ENCODE measurements at places on chromosomes 13 and 19. TPM values are rescaled to one million over a fixed set of nuclear protein-coding genes. Genes with fewer than 3 reads are reported as not detected.

DNA sequence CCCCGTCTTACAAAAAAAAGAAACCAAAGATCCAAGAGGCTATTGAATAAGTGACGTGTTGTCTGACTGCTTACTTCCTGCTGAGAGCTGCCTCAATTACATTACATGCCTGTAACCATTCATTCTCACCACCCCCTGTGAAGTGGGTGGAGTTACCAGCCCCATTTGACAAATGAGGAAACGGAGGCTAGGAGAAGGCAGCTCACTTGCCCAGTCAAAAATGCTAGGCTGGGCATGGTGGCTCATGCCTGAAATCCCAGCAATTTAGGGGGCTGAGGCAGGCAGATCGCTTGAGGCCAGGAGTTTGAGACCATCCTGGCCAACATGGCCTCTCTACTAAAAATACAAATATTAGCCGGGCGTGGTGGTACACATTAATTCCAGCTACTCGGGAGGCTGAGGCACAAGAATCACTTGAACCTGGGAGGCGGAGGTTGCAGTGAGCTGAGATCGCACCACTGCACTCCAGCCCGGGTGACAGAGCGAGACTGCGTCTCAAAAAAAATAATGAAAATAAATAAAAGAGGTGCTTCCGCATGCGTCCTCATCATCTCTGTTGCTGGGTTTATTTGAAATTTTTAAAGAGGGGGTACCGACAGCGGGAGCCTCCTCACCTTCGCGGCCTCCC, 499 bp downstream of the LSM7 start:
- peak; percentile 85 for DNase-seq
- no peaks in the 10 kb centered on the region for H3K27me3 ChIP-seq
- H3K4me3 ChIP-seq, result peak overlapping the region; percentile 86

DNA sequence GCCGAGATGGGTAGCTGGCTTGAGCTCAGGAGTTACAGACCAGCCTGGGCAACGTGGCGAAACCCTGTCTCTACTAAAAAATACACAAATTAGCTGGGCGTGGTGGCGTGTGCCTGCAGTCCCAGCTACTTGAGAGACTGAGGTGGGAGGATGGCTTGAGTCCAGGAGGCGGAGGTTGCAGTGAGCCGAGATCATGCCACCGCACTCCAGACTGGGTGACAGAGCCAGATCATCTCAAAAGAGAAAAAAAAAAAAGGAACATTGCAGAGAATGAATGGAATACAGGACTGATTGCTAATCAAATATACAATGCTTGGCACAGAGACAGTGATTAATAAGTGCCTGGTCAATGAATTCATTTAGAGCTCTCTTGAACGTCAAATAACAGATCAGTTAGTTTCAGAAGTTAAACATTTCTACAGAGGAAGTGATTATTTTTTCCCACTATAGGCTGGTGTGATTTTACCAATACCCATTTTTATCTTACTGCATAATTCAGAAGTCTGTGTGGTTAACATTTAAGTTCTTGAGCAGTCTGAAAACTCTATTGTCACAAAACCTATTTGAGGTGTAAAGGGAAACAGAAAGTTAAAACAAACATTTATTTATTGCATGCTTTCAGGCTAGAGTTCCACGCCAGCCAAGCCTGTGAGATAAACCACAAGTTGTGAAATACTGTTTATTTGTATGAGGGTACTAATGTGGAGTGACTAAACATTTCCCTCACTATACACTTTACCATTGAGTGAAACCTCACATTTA, 7.7 kb upstream of the TBC1D4 start:
- H3K4me3 ChIP-seq, result no peak overlapping the region
- no peak for DNase-seq
- no peaks in the 10 kb centered on the region for H3K4me1 ChIP-seq

The LYPD5 gene
- 0.11 TPM for total RNA-seq

- no peak overlapping the region for H3K4me3 ChIP-seq
- H3K36me3 ChIP-seq, result no peaks in the 10 kb centered on the region
- peaks cover 20% of the 10 kb centered on the region for H3K4me1 ChIP-seq
- H3K27me3 ChIP-seq, result peaks cover 8% of the 10 kb centered on the region
- DNase-seq, result peak; percentile 79
- H3K27ac ChIP-seq, result no peak overlapping the region
Observed at GRCh38 chr13:43766725-43767124, 20.0 kb downstream of the ENOX1 start.

The SMIM7 gene
- 67.2 TPM for total RNA-seq

The SLC25A41 gene
- 1.9 TPM for total RNA-seq

- H3K4me1 ChIP-seq, result peaks cover 11% of the 10 kb centered on the region
- peak overlapping the region; percentile 69 for H3K27ac ChIP-seq
- H3K4me3 ChIP-seq, result no peak overlapping the region
- H3K27me3 ChIP-seq, result no peaks in the 10 kb centered on the region
- DNase-seq, result peak; percentile 55
Observed at GRCh38 chr19:47819858-47820257, 1.9 kb upstream of the CRX start.

The ZNF835 gene
- 0.98 TPM for total RNA-seq

DNA sequence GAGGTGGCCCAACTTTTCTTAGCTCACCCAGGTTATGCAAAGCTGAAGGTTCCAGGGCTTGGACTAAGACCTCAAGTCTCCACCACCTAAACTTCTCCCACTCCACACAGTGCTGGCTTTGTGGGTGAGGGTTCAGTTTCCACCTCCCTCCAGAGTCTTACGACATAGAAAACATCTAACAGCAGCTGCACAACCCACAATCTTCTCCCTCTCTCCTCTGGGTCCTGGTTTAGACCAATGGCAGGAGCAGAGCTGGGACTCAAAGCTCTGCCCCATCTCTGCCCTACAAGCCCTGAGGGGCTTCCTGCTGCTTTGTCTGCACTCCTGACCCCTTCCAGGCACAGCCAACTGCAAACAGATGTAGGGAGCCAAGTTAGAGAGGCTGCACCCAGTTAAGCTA, 16.0 kb downstream of the IRGC start:
- no peak overlapping the region for H3K4me3 ChIP-seq
- DNase-seq, result peak; percentile 25
- no peak overlapping the region for H3K27ac ChIP-seq
- no peaks in the 10 kb centered on the region for H3K27me3 ChIP-seq
- peaks cover 19% of the 10 kb centered on the region for H3K36me3 ChIP-seq

DNA sequence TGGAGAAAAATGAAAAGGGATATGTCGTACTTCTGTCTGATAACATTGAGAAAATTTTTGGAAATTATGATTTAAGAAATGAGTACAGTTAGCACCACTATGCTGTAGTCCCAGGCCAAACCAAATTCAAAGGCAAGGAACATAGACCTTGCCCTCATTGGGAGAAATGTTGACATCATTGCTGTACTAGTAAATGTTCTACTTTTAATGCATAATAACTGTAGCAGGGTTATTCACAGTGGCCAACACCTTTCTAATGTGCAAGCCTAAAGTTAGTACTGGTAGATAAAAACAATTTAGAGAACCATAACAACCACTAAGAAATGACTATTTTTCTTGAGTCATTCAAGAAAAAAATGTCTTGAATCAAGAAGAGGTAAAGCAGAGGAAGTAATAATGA, 792.6 kb upstream of the GPC6 start:
- no peak overlapping the region for H3K4me3 ChIP-seq
- H3K27ac ChIP-seq, result no peak overlapping the region
- no peaks in the 10 kb centered on the region for H3K27me3 ChIP-seq

The SLITRK1 gene
- total RNA-seq, result not detected

The HS6ST3 gene
- total RNA-seq, result 0.81 TPM

The INSR gene
- total RNA-seq, result 27.8 TPM

The OVOL3 gene
- total RNA-seq, result not detected

The IGFL2 gene
- total RNA-seq, result not detected

DNA sequence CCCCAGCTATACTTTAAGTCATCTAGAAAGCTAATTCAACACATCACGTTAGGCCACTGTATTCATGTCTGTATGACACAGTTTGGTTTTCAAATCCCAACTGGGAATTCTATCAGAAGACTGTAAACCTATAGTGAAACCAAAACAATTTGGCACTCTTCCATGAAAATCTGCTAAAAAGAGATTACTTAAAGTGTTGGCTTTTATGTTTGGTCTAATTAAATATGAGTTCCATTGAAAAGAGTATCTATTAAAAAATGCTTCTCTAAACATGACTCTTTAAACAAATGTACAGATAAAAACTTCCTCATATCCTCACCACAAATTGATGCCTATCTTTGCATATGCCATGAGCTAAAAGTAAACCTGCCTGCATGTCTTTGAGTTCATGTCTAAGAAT, 25.4 kb downstream of the PCDH9 start:
- H3K4me1 ChIP-seq, result no peaks in the 10 kb centered on the region
- no peak overlapping the region for H3K27ac ChIP-seq
- H3K36me3 ChIP-seq, result no peaks in the 10 kb centered on the region
- peak; percentile 51 for DNase-seq

DNA sequence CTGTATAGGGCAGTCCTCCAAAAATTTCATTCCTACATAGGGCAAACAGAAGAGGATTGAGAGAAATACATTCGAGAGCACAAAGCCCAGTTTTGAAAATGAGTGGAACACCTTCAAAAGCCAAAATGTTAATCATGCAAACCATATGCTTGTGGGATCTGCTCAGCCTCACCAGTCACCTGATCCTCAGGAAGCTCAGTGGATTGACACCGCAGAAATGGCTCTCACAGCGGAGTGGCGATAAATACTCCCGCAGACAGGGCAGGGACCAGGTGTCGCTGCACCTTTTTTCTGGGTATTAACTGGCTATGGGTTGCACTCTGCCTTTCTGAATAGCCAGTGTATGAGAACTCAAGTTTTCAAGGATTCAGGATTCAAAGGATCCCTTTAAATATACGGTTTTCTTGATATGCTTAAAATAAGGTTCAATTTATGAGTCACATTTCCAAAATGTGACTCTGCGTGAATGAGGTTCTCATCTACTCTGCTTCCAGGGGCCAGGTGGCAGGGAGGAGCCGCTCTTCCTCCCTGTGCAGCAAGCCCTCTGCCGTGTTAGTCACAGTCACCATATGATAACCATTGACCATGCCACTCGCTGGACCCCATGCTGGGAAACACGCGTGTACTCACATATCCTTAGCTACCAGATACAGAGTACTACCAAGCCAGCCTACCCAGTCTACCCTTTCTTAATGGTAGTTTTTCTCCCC, 18.3 kb upstream of the DHRS12 start:
- no peak for DNase-seq
- H3K27me3 ChIP-seq, result no peaks in the 10 kb centered on the region
- H3K4me1 ChIP-seq, result peaks cover 10% of the 10 kb centered on the region
- no peak overlapping the region for H3K4me3 ChIP-seq
- H3K36me3 ChIP-seq, result no peaks in the 10 kb centered on the region

The MAP2K2 gene
- 220 TPM for total RNA-seq

DNA sequence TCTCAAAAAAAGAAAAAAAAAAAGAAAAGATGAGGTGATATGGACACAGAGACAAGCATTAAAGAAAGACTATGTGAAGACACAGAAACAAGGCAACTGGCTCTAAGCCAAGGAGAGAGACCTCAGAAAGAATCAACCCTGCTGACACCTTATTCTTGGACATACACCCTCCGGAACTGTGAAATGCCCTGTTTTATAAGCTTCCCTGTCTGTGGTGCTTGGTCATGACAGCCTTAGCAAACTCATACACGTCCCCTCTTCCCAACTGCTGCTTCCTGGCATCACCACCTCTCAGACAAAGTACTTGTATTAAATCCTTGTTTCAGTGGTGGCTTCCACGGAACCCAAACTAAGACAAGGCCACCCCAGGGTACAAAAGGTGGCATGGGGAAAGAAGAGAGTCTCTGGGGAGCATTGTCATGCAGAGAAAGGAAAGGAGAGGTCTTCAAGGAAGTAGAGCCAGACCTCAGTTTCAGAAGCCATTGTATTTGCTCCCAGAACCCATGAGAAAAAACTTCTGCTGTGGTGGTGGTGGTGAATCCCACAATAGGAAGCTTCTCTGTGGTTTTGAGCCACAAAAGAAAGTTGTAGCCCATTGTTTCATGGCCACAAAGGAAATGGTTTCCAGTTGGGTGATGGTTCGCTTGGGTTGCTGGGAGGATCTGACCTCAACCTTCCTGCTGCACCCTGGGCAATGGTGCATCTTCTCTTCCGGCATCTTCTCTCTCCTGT, 16.3 kb upstream of the TSPAN16 start:
- H3K36me3 ChIP-seq, result no peaks in the 10 kb centered on the region
- H3K27me3 ChIP-seq, result no peaks in the 10 kb centered on the region
- no peak overlapping the region for H3K27ac ChIP-seq
- no peak overlapping the region for H3K4me3 ChIP-seq
- no peak for DNase-seq
- no peaks in the 10 kb centered on the region for H3K4me1 ChIP-seq

GRCh38 chr19:52155596-52156359, 15.6 kb downstream of the ZNF836 start:
- no peak overlapping the region for H3K4me3 ChIP-seq
- H3K27ac ChIP-seq, result no peak overlapping the region
- no peak for DNase-seq
- no peaks in the 10 kb centered on the region for H3K4me1 ChIP-seq

The MCOLN1 gene
- total RNA-seq, result 5.8 TPM

- H3K27ac ChIP-seq, result peak overlapping the region; percentile 94
- peak; percentile 93 for DNase-seq
- H3K4me3 ChIP-seq, result peak overlapping the region; percentile 88
- H3K27me3 ChIP-seq, result no peaks in the 10 kb centered on the region
- no peaks in the 10 kb centered on the region for H3K36me3 ChIP-seq
- peaks cover 4% of the 10 kb centered on the region for H3K4me1 ChIP-seq
Observed at GRCh38 chr19:12092065-12092867, 27.7 kb downstream of the ZNF844 start.

GRCh38 chr13:81116461-81117282, 775.7 kb upstream of the SPRY2 start:
- H3K27ac ChIP-seq, result no peak overlapping the region
- DNase-seq, result no peak
- no peaks in the 10 kb centered on the region for H3K36me3 ChIP-seq
- H3K27me3 ChIP-seq, result no peaks in the 10 kb centered on the region

The USHBP1 gene
- 0.39 TPM for total RNA-seq

The ZNF550 gene
- total RNA-seq, result 62.4 TPM

- no peak for DNase-seq
- no peak overlapping the region for H3K27ac ChIP-seq
- no peak overlapping the region for H3K4me3 ChIP-seq
- H3K27me3 ChIP-seq, result no peaks in the 10 kb centered on the region
- no peaks in the 10 kb centered on the region for H3K4me1 ChIP-seq
Observed at GRCh38 chr19:6687114-6687513, 17.2 kb upstream of the TNFSF14 start.

The ZNF285 gene
- 3.6 TPM for total RNA-seq

DNA sequence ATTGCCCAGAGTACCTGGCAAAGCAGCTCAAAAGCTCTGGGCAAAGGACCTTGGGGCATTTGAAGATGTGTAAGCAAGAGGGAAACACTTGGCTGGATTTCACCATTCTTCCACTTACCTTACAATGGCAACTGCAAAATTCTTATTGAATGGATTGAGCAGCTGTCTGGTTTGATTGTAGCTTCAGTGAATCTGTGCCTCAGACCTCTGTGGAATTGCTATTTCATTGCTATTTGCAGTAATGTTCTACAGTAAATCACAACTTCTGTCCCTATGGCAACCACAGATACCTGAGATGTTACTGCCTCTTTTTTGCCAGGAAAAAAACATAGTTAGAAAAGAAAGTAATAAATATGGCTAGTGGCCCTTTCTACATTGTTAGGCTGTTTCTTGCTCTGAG, 519.5 kb downstream of the SUCLA2 start:
- no peak overlapping the region for H3K4me3 ChIP-seq
- H3K4me1 ChIP-seq, result no peaks in the 10 kb centered on the region
- DNase-seq, result no peak
- H3K27me3 ChIP-seq, result no peaks in the 10 kb centered on the region
- no peak overlapping the region for H3K27ac ChIP-seq

The HIPK4 gene
- 0.18 TPM for total RNA-seq

- DNase-seq, result peak; percentile 84
- peaks cover 9% of the 10 kb centered on the region for H3K36me3 ChIP-seq
- peaks cover 8% of the 10 kb centered on the region for H3K4me1 ChIP-seq
Observed at GRCh38 chr19:982567-983170, 1.5 kb upstream of the WDR18 start.

The LHFPL6 gene
- total RNA-seq, result 10.6 TPM
